ENCODE measurements at places on chromosomes 7 and 10.

DNA sequence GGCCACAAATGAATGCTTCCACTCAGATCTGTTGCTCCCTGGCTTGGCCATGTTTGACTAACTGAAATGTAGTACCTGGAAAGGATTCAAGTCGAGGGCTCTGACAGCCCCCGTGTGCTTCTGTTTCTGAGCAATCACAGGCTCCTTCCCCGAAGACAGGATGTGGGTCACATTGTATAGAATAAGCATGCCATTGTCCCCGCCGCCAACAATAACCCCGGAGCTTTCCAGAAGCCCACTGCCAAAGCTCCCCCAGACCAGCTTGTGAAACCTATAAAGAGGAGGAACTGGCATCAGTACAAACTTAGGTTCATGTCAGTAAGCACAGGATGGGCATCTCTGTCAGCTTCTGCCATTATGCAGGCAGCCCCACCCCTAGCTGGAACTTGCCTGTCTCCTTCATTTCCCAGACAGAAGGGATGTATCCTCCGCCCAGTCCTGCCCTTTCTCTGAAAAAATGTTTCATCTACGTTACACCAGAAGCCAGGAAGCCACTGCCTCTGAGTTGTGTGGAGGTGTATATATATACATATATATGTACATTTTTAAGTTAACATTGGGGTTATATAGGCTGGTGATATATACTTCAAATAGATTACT is 10.3 kb downstream of the SEC31B start:
- no peak for DNase-seq

- no peak for DNase-seq
Observed at GRCh38 chr7:30304177-30304884, 19.9 kb downstream of the ZNRF2 start.

GRCh38 chr10:132891368-132891767 is 51.0 kb downstream of the CFAP46 start:
- no peak for DNase-seq

GRCh38 chr10:9302140-9302746 is 1247.8 kb downstream of the GATA3 start:
- DNase-seq, result no peak

DNA sequence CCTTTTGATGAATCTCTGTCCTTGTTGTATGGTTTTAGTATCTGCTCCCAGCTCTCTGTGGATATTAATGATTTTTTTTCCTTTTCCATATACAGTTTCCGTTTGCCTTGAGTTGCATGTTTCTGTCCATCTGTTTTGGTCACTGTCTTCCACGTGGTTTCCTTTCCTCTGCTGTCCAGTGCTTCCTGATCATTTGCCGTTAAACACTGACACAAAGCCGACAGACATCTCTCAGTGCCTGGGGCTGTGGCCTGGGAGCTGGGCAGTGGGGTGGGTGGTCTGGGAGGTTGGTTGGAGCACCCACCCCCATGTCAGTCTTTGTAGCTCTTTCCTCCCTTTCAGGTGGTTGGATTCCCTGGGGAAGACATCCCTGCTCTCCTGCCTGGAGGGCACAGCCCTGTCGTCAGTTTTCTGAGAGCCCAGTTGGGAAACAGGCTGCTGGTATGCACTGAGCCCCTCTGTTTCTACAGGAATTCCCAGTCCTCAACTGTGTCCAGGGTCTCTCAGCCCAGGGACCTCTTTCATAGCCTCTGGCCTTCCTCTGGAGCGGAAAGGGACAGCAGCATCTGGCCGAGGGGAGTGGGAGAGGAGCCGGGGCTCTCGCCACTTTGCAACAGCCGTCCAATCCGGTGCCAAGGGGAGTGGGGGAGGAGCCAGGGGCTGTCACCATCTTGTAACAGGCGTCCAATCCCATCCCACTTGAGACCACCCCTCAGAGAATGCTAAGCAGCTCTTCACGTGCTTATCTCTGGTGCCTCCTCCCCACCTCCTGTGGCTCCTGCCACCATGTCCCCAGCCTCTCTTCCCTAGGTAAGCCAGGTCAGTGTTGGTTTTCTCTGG is 26.7 kb upstream of the MKI67 start:
- no peak for DNase-seq

DNA sequence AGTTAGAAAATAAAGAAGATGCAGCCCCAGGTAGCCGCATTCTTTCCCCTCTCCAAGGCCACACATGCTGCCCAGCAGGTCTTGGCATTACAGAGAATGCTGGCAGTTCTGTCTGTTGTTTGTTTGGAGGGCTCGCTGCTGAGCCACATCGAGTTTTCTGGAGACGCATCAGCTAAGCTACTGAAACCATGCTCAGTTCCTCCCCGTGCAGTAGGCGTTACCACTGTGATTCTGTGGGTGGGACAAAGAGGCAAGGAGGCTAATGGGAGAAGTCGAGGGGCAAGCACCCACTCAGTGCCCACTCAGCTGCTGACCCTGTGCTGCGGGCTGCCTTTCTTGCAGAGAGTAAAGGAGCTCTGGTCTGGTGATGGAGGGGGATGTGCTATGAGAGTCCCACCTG is 15.5 kb upstream of the GTPBP4 start:
- DNase-seq, result no peak

DNA sequence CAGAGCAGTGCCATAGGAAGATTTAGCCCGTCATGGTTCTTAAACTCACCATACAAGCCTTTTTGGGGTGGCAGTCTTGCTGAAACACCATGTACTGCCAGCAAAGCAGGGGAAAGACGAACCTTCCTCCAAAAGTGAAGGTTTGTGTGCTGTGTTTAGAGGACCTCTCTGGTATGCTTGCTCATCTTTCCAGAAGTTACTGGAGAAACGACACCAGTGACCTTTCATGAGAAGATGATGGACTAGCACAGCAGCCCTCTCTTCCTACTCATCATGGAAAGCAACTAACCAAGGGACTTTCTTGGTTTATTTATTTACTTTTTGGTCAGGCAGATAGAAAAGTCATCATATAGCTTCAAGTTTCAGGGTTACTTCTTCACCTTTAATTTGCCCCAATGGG is 247.4 kb downstream of the PTEN start:
- DNase-seq, result no peak

- DNase-seq, result no peak
Observed at GRCh38 chr7:99199226-99199625, 8.7 kb downstream of the KPNA7 start.

DNA sequence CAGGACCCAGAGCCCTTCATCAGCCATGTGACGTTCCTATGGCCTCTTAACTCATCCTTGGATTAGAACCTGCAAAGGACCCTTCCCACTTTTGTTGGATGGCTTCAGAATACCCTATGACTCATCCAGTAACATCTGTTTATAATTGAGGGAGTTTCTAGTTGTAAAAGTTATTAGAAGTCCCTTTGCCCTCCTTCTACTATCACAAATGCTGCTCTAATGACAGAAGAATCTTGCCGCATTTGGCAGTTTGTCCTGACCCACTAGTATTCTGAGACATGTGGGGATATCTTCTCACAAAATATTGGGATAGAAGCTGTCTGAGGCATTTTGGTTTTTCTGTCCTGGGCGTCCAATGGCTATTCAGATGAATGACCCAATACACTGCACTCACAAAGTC is 251.8 kb upstream of the TMEM72 start:
- DNase-seq, result no peak
